IPS DF 6.9 (cell line): ENCODE measurements at places on chromosomes 2 and 18.

GRCh38 chr18:69580107-69580506 lies 179.4 kb downstream of the DOK6 start:
- H3K4me1 ChIP-seq, result no peaks in the 10 kb centered on the region
- no peak overlapping the region for H3K4me3 ChIP-seq
- H3K27ac ChIP-seq, result no peak overlapping the region
- DNase-seq, result no peak
- H3K27me3 ChIP-seq, result no peaks in the 10 kb centered on the region
- no peaks in the 10 kb centered on the region for H3K36me3 ChIP-seq

DNA sequence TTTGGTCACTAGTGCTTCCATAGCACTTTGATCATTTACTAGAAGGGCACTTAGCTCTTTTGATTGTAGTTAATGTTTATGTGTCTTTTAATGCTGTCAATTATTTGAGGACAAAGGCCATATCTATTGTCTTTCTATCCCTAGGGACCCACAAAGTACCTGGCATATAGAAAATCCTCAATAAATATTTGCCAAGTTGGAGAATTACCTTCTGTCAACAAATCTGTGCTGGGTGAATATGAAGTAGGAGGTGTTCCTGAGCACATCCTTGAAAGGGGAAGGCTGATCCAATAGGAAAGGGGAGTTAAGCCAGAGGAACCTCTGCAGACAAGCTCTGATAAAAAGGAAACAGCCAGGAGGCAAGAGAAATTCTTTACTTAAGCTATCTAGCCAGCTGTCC lies 8.2 kb downstream of the DPP4 start:
- no peaks in the 10 kb centered on the region for H3K4me1 ChIP-seq
- no peaks in the 10 kb centered on the region for H3K36me3 ChIP-seq
- H3K4me3 ChIP-seq, result no peak overlapping the region
- H3K27ac ChIP-seq, result no peak overlapping the region
- no peaks in the 10 kb centered on the region for H3K27me3 ChIP-seq

GRCh38 chr2:170006587-170007325 lies 171.2 kb upstream of the MYO3B start:
- H3K27ac ChIP-seq, result no peak overlapping the region
- no peaks in the 10 kb centered on the region for H3K27me3 ChIP-seq
- H3K4me3 ChIP-seq, result no peak overlapping the region
- H3K36me3 ChIP-seq, result no peaks in the 10 kb centered on the region
- H3K4me1 ChIP-seq, result no peaks in the 10 kb centered on the region

GRCh38 chr2:158391876-158392275 lies 64.7 kb downstream of the CCDC148 start:
- no peaks in the 10 kb centered on the region for H3K27me3 ChIP-seq
- H3K27ac ChIP-seq, result no peak overlapping the region
- DNase-seq, result no peak
- H3K4me1 ChIP-seq, result no peaks in the 10 kb centered on the region

DNA sequence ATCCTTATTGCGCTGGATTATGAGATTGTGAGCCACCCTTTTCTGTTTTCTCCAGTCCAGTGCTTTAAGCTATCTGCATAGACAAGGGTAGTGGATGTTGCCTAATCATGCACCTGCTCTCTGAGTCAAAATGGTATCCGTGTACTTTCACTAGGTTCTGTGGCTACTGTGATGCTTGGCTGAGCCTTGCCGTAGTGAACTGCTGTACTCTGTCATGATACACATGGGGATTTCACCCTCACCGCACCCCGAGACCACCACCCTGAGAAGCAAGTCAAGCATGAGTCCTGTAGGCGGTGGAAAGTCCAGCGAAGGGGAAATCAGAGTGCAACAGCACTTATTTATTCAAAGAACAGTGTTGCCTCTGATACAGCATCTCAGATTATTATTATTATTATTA lies 55.0 kb downstream of the ARHGAP25 start:
- no peak overlapping the region for H3K4me3 ChIP-seq
- DNase-seq, result no peak
- H3K36me3 ChIP-seq, result no peaks in the 10 kb centered on the region
- no peaks in the 10 kb centered on the region for H3K27me3 ChIP-seq
- H3K4me1 ChIP-seq, result no peaks in the 10 kb centered on the region
- H3K27ac ChIP-seq, result no peak overlapping the region

DNA sequence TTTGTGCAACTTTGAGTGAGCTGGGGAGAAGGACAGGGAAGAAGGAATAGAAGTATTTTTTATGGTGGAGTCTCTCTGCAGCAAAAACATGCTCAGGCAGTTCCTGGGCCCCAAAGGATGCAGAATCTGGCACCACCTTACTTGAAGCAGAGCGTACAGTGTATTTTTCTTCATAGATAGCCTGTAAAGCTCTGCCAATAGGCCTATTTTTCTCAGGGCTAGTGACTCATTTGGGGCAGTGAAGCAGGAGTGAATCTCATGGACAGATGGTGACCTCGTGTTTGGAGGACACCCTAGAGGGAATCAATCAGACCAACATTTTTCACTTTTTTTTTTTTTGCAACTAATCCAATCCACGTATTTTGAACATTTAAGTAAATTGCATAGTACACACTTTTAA lies 268.1 kb upstream of the CXCR4 start:
- no peak for DNase-seq
- no peaks in the 10 kb centered on the region for H3K4me1 ChIP-seq
- no peak overlapping the region for H3K4me3 ChIP-seq
- H3K27me3 ChIP-seq, result no peaks in the 10 kb centered on the region

DNA sequence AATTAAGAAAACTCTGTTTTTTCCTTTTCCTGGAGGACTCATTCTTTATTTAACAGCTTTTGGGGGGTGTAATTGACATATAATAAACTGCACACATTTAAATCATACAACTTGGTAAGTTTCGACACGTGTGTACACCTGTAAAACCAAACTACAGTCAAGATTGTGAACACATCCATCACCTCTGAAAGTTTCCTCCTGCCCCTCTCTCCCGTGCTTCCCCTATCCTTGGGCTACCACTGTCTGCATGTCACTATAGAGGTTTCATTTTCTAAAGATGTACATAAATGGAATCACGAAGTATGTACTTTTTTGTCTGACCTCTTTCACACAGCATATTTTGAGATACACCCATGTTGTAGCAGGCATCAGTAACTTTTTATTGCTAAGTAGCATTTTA lies 100.0 kb downstream of the BIN1 start:
- no peaks in the 10 kb centered on the region for H3K27me3 ChIP-seq
- no peaks in the 10 kb centered on the region for H3K36me3 ChIP-seq
- no peaks in the 10 kb centered on the region for H3K4me1 ChIP-seq
- DNase-seq, result no peak
- H3K27ac ChIP-seq, result no peak overlapping the region

DNA sequence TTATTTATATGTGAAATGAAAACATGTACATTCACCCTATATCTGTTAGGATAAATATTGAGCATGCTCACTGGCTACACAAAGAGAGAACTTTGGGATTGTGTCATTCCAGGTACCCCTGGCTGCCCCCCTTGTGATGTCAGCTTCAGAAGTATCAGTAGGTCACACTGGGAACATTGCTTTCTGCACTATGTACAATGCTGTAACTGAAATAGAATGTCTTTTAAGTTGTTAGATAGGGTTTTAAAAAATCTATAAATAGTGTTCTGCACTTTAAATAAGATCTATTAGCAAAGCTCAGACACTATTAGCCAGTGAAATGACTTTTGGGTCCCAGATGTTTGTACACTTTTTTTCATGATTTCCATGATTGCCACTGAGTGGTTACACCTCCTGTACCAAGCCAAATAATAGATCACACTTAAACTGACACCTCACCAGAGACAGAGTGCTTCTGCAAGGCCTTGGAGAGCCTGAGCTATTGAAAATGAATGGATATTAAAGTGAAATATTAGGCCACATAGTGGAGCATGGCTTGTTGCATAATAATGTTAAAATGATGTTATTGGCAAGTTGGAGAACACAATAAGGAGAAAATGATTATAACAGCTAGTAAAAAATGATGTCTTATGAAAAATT lies 297.0 kb upstream of the NXPH2 start:
- H3K4me3 ChIP-seq, result no peak overlapping the region
- no peaks in the 10 kb centered on the region for H3K36me3 ChIP-seq
- H3K27ac ChIP-seq, result no peak overlapping the region
- H3K4me1 ChIP-seq, result no peaks in the 10 kb centered on the region

DNA sequence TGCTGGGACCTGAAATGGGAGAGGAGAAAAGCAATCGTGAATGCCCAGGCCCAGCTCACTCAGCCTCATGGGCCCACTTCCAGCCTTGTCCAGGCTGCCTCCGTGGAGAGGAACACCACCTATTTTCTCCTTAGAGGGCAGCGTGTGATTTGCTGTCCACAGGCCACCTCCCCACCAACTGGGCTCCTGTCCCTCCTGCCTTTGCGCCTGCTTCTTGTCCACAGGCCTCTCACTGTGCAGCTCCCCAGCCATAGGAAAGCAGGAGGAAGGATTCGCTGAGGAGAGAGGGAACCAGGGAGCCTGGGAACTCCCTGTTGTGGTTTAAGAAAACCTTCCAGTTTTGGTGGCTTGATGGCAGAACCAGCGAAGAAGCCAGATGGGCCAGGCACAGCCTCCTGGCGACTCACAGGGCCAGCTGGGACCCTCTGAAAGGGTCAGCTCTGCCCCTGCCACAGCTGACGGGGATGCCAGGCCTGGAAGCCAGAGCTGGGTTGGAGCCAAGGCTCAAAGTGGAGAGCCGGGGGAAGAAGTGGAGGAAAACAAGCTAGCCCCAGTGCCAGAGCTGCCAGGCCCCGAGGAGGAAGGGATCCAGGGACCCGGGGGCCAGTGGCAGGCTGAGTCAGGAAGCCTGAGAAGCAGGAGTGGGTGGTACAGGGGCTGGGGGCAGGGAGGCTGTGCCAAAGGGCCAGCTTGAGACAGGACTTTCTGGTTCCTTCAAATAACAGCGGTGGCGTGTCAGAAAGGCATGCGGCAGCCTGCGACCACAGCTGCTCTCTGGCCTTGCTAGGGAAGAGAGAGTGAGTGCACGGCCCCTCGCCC lies 9.9 kb downstream of the TMBIM1 start:
- no peaks in the 10 kb centered on the region for H3K27me3 ChIP-seq
- H3K4me1 ChIP-seq, result peaks cover 3% of the 10 kb centered on the region; the same call in 1 of the 2 replicates
- H3K36me3 ChIP-seq, result 0 out of 2 replicates have a peak, but pooled peaks cover 4% of the 10 kb centered on the region
- no peak overlapping the region for H3K27ac ChIP-seq
- H3K4me3 ChIP-seq, result no peak overlapping the region

GRCh38 chr18:72868585-72869225 lies 918 bp upstream of the NETO1 start:
- H3K36me3 ChIP-seq, result no peaks in the 10 kb centered on the region
- no peak for DNase-seq
- H3K4me1 ChIP-seq, result peaks cover 2% of the 10 kb centered on the region; the same call in 1 of the 2 replicates
- peak overlapping the region; percentile 78; the same call in 1 of the 2 replicates for H3K4me3 ChIP-seq
- no peak overlapping the region for H3K27ac ChIP-seq

DNA sequence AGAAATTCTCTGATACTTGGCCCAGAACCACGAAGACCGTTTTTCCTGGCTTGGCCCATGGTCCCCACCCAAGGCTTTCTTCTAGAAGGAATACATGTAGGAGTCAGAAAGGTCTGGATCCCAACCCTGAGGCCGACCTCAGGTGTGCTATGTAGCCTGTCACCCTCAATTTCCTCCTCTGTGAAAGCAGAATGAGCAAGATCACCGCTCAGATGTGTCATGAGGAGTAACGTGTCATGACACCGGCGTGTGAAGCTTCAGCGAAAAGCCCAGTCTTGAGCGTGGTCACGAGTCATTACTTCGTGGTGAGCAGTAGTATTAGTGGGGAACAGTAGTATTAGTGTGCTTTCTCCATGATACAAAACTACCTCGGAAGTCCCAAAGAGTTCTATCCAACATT lies 103.4 kb downstream of the ALPK2 start:
- no peaks in the 10 kb centered on the region for H3K4me1 ChIP-seq
- DNase-seq, result no peak
- no peak overlapping the region for H3K27ac ChIP-seq
- H3K27me3 ChIP-seq, result no peaks in the 10 kb centered on the region
- H3K4me3 ChIP-seq, result no peak overlapping the region

GRCh38 chr2:234730066-234730640 lies 221.7 kb upstream of the SH3BP4 start:
- no peak overlapping the region for H3K4me3 ChIP-seq
- no peaks in the 10 kb centered on the region for H3K27me3 ChIP-seq
- H3K27ac ChIP-seq, result no peak overlapping the region
- no peak for DNase-seq
- no peaks in the 10 kb centered on the region for H3K36me3 ChIP-seq
- no peaks in the 10 kb centered on the region for H3K4me1 ChIP-seq

DNA sequence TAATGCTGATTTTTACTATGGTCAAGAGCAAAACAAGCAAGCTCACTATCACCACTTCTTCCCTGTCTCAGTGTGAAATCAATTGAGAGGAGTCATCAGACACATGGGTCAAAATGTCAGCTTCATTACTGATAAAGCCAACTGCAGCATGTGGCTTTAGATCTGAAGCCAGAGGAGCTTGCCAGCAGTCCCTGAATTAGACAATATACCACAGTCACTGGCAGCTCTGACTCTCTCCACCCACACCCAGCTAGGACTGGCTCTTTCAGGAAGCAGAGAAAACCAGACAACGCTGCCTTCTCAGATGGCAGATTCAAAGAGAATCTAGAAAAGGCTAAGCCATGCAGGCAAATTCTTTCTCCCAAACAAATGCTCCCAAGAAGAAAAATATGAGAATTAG lies 20.0 kb upstream of the ASB18 start:
- no peak overlapping the region for H3K27ac ChIP-seq
- H3K36me3 ChIP-seq, result no peaks in the 10 kb centered on the region
- H3K4me1 ChIP-seq, result no peaks in the 10 kb centered on the region
- no peak overlapping the region for H3K4me3 ChIP-seq

- no peaks in the 10 kb centered on the region for H3K36me3 ChIP-seq
- no peak for DNase-seq
- H3K27me3 ChIP-seq, result no peaks in the 10 kb centered on the region
- H3K27ac ChIP-seq, result no peak overlapping the region
- no peaks in the 10 kb centered on the region for H3K4me1 ChIP-seq
- H3K4me3 ChIP-seq, result no peak overlapping the region
These were observed 282.7 kb downstream of the DLGAP1 start for GRCh38 chr18:4172196-4173100.

- H3K4me1 ChIP-seq, result peaks cover 4% of the 10 kb centered on the region; the same call in 1 of the 2 replicates
- no peak for DNase-seq
- no peaks in the 10 kb centered on the region for H3K36me3 ChIP-seq
- peaks cover 4% of the 10 kb centered on the region; the same call in 1 of the 2 replicates for H3K27me3 ChIP-seq
These were observed 234.0 kb downstream of the HAUS1 start for GRCh38 chr18:46338205-46338604.

GRCh38 chr2:80019571-80020460 lies 284.7 kb downstream of the LRRTM1 start:
- no peaks in the 10 kb centered on the region for H3K27me3 ChIP-seq
- no peak for DNase-seq
- no peak overlapping the region for H3K4me3 ChIP-seq
- no peak overlapping the region for H3K27ac ChIP-seq
- H3K4me1 ChIP-seq, result 0 out of 2 replicates have a peak, but pooled peaks cover 1% of the 10 kb centered on the region
- no peaks in the 10 kb centered on the region for H3K36me3 ChIP-seq

- H3K36me3 ChIP-seq, result no peaks in the 10 kb centered on the region
- no peak for DNase-seq
- H3K4me3 ChIP-seq, result no peak overlapping the region
- no peaks in the 10 kb centered on the region for H3K27me3 ChIP-seq
- no peak overlapping the region for H3K27ac ChIP-seq
These were observed 1310.8 kb upstream of the SLC39A10 start for GRCh38 chr2:194346193-194346592.
